Activated naive CD4-positive, alpha-beta T cell treated with anti-CD3 and anti-CD28 coated beads, Interleukin-2, amount 50 U/mL, for 72 hours (primary cell): ENCODE measurements at places on chromosomes 6 and 20.

DNA sequence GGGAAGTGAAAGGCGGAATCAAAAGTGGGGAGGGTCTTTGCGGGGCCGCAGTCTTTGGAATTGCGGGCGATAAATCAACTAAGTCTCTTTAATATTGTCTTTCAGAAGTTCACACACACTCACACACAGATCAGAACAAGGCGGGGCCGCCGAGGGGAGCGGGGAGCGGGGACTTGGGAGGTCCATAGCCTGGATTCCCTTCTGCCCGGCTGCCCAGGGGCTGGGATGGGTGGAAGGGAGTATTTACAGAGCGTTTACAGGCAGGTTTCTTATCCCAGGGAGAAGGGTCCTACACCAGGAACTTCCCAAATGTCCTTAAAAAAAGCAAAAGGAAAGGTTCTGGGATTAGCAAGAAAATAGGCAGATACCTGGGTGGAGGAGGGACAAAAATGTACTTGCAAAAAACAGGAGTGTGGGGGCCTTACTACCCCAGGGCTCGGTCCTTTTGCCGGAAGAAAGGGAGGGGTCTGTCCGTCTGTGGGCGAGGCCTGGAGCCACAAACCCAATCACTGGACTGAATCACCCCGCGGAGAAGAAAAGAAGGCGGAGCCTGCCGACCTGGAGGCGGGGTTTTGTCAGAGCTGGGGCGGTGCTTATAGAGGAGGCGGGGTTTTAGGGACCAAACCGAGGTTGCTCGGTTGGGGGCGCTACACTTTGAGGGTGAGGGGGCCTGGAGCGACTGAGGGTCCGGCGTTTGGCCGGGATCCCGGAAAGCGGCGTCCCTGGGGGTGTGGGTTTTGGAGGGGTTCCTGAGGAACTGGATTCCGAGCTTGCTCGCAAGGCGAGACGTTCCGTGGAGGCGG, 3.2 kb downstream of the PRRT1 start:
- peak; percentile 69 for DNase-seq

- DNase-seq, result no peak
These were observed 136.9 kb upstream of the SLC22A16 start for GRCh38 chr6:110613356-110613755.

- no peak for DNase-seq
These were observed 236.8 kb downstream of the PACRG start for GRCh38 chr6:162964488-162965140.

GRCh38 chr6:66948106-66948505, 1241.1 kb upstream of the EYS start:
- DNase-seq, result no peak

DNA sequence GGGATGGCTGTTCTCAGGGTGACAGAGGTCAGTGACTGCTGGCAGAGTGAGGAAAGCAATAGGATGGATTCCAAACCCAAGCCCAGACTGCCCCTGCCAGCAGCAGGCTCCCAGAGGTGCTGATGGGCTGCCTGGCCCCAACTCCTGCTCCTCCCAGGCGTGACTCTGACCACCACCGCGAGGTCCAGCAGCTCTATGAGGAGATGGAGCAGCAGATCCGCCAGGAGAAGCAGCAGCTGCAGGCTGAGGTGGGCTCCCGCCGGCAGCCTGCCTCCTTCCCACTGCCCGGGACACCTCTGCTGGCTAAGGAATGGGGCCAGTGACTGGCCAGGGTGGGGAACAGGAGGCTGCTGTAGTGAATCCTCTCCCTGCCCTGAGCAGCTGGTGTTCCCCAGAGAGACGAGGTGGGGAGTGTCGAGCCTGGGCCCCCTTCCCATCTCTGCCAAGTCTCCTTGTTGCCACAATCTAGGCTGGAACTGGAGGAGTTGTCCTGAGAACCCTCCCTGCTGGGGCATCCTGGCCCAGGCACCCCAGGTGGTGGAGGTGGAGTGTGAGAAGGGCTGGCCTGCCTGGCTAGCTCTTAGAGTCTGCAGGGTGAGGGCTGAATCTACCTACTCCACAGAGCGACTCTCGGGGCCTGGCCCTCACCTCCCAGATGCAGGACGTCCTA, 20.4 kb downstream of the RAB44 start:
- DNase-seq, result peak; percentile 53

- DNase-seq, result no peak
These were observed 18.1 kb downstream of the STXBP5 start for GRCh38 chr6:147222160-147222838.

- no peak for DNase-seq
These were observed 31.5 kb downstream of the ARHGAP18 start for GRCh38 chr6:129678463-129678862.

- DNase-seq, result no peak
These were observed 155.0 kb upstream of the CITED2 start for GRCh38 chr6:139529420-139529819.

GRCh38 chr6:23176883-23177282, 607.5 kb downstream of the HDGFL1 start:
- DNase-seq, result no peak

- no peak for DNase-seq
These were observed 11.4 kb downstream of the GPX5 start for GRCh38 chr6:28537065-28537464.

GRCh38 chr6:144834426-144835038, 549.4 kb downstream of the UTRN start:
- no peak for DNase-seq

GRCh38 chr6:51029561-51029960, 210.9 kb downstream of the TFAP2B start:
- no peak for DNase-seq

GRCh38 chr6:92647630-92648029, 771.7 kb downstream of the EPHA7 start:
- DNase-seq, result no peak

DNA sequence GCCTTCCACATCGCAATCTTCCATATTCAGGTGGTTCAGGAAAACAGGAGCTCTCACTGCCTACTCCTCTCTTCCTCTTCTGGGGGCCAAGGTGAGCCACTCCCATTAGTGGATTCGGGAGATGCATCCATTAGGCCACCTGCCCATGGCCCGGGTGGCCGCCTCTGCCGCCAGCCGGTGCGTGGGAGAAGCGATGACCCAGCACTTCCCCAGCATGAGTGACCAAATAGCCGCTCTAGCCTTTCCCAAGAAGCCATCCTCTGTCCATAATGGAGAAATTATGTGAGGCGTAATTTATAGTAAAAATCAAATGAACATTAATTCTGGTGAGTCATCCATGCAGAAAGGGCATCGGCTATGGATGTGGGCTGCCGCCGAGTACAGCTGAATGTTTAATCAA, 39.4 kb downstream of the GNAS-AS1 start:
- no peak for DNase-seq

DNA sequence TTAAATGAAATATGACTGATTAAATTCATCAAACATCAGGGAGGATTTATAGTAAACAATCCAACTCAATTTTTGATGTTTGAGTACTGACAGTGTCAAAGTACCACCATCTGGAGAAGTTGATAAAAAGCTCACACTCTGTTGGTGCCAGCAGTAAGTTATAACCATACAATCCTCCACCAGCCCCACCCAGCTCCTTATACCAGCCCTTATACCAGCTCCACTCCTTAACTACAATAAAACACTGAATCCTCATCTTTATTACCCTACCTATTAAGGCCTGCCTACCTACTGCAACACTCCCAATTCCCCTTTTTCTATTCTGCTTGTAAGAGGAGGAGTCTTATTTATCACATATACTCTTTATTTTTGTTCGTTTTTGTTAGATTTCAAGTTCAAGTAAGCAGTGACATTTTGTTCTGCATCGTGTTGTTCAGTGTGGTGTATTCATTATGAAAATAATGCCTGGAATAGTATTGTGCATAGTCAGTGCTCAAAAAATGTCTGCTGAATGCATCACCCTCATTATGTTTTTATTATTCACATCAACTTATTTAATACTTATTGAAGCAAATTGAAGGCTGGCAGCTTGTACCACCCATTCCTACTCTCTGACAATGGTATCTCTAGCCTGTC, 954.7 kb upstream of the ADGRB3 start:
- DNase-seq, result no peak

DNA sequence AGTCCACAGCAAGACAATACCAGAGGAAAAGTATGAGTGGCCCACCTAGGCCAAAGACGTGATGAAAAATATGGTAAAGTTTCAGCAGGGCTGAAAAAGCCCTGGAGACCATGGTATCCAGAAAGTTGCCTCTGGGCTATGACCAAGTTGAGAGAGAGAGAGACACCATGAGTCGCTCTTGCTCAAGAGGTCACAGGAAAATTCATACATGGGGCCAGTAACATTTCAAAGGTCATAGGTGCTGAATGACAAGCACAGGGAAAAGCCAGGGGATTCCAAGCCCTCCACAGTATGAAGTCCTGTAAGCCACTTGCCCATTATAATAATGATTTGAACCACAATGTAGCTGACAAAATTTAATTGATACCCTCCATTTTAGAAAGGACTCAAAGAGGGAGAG, 657.7 kb upstream of the CITED2 start:
- DNase-seq, result no peak

GRCh38 chr6:21664314-21665109, 71.0 kb downstream of the SOX4 start:
- DNase-seq, result no peak

DNA sequence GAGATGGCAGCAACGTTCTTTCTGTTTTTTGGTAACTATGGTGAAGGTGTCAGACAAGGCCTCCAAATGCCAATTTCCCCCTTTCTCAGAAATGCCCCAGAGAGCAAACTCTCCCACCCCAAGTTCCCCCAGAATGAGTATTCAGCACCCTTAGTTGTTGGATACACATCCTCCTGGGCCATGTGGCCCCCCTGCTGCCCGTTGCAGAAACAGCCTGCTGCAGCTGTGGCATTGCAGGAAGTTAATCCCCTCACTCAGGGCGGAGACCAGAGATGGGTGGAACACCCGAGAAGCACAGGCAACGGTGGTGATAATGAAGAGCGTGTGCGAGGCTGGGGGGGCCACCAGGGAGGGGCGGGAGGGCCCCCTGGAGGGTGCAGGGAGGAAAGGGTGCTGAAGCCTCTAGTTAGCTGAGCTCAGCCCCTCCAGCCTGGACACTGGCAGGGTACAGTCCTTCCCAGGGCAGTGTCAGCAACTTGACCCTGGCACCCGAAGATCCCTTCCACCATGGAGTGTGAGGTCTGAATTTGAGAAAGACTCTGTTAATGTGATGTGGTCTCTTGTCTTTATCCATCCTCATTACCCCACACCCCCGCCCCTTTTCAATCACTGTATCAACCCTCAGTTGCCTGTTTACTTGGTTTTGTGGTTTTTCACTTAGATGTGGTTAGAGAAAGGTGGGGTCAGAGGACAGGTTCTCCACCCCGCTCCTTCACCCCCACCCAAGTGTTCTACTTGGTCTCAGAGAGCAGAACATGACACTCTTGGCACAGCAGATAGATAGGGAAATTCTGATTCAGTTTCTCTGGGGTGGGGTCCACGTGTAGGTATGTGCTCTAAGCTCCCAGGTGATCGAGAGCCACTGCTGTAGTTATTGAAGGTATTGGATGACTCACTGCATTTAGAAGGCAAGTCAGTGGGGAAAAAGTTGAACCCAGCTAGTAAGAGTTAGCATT, 208.8 kb upstream of the SUPT3H start:
- no peak for DNase-seq

DNA sequence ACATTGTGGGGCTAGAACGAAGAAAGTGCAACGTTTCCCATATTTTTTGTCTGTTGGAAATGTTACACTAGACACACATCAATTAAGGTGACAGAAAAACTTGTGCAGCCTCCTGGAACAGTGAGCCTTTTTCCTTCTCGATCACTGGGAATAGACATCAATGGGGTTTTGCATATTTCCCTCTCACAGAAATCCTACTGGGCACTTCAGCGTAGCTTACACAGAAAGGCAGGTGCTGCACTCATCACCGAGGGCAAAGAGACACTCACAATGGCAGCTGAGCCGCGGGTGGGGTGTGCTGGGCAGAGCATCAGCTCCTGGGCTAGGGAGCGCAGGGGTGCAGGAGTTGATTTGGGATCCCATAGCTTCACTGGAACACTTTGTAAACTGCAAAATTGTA, 64.5 kb downstream of the THBS2 start:
- no peak for DNase-seq

GRCh38 chr6:115819506-115819905, 241.2 kb downstream of the FRK start:
- DNase-seq, result no peak

GRCh38 chr20:63692436-63693082, 3.9 kb upstream of the TNFRSF6B start:
- DNase-seq, result no peak

- no peak for DNase-seq
These were observed 437.9 kb upstream of the JARID2 start for GRCh38 chr6:14807971-14808370.

DNA sequence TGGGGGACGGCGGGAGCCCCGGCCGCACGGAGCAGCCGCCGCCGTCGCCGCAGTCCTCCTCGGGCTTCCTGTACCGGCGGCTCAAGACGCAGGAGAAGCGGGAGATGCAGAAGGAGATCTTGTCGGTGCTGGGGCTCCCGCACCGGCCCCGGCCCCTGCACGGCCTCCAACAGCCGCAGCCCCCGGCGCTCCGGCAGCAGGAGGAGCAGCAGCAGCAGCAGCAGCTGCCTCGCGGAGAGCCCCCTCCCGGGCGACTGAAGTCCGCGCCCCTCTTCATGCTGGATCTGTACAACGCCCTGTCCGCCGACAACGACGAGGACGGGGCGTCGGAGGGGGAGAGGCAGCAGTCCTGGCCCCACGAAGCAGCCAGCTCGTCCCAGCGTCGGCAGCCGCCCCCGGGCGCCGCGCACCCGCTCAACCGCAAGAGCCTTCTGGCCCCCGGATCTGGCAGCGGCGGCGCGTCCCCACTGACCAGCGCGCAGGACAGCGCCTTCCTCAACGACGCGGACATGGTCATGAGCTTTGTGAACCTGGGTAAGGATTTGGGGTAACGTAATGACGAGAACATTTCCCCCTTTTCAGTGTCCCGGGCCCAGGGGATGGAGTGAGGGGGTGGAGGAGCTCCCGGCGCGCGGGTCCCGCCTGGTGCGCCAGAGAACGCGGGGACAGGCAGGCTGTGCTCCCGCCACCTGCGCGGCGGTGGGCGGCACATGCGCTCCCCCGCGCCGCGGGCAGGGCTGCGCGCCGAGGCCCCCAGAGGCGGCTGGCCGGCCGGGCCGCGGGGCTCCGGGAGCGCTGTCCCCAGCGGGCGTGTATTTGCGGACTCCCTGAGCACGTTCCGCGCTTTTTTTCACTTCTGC, 1.4 kb downstream of the BMP6 start:
- no peak for DNase-seq

GRCh38 chr6:13124131-13124530, 204.2 kb downstream of the TBC1D7 start:
- no peak for DNase-seq

DNA sequence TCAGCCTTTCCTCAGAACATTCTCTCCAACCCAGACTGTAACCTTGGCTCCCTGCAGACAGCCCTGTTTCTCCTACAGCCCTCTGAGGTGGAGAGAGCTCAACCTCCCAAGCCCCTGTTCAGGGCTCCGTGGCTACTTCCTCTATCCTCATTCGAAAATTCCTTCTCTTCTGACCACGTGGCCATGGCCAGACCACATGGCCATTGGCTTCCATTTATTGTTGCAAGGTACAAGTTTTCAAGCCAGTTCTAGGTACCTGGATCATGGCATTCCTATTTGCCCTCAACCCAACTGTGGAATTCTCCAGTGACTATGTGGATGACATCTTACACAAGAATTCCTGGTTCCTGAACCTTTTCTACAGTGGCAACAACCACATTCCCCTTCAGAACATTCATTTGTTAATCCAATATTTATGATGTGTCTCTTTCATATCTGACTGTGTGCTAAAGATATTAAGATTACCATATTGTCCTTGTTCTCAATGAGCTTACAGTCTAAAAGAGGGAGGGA, 161.9 kb downstream of the GMPR start:
- DNase-seq, result no peak
